ENCODE measurements at places on chromosomes 16 and 17. TPM values are rescaled to one million over a fixed set of nuclear protein-coding genes. Genes with fewer than 3 reads are reported as not detected.

DNA sequence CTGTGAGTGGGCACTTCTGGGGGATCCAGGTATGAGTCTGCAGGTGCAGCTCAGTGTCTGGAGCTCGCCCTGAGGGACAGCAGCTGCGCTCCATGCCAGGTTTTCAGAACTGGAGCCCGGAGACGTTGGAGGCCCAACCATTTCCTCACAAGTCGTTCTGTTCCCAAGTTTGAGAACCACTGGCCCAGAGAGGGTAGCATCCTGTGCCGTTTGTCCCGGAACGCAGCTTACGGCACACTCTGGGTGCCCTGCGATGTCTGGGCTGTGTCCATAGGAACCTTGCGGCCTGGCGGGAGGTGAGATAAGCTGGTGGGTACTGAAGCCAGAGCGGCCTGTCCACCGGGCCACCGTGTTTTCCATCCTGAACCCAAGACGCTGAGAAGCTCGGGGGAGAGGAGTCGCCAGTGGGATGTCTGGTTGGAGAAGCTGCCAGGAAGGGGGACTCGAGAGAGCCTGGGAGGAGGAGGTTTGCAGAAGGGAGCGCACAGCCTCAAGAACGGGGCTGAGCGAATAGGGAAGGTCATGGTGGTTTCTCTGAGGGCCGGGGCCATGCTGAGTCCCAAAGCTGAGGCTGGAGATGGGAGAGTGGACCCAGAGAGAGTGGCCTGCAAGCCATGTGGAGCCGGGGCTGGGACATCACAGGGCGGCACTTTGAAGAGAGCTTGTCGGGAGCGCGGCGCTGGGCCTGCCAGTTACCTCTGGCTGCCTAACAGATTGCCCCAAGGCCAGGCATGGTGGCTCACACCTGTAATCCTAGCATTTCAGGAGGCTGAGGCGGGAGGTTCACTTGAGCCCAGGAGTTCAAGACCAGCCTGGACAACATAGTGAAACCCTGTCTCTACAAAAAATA lies 211.0 kb upstream of the GSE1 start:
- H3K27me3 ChIP-seq, result no peaks in the 10 kb centered on the region

DNA sequence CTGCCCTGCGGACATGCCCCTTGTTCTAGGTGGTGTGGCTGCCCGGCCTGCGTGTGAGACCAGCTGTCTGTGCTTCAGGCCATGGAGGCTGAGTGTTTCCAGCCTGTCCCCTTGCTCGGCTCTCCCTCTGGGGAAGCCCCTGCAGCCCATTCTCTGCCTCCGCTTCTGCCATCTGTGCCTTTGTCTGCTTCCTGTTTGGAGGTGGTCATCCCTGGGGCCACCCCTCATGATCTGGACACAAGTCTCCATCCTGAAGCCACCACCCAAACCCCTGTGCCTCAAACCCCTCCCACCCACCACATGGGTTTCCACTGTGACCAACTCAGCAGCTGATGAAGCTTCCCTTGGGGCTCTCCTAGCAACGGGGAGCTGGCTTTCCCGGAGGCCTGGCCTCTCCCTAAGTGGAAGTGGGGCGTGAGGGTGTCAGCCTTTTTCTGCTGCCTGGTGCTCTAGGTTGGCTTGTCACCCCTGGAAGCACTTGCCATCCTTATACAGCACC lies 184.9 kb downstream of the SEC14L1 start:
- peak overlapping the region; percentile 98 for H3K27ac ChIP-seq
- H3K27me3 ChIP-seq, result no peaks in the 10 kb centered on the region
- peaks cover 46% of the 10 kb centered on the region for H3K4me1 ChIP-seq
- no peak overlapping the region for H3K4me3 ChIP-seq

Gene MAPT
- total RNA-seq, result 2.2 TPM

Gene TBC1D3E
- total RNA-seq, result not detected

Data from astrocyte (in vitro differentiated cells and primary cell).